Stimulated activated CD4-positive, alpha-beta T cell treated with anti-CD3 and anti-CD28 coated beads, Interleukin-4, amount 100 ng/mL, for 48 hours (primary cell): ENCODE measurements at places on chromosomes 12 and 14.

GRCh38 chr14:96598332-96598928, 96.2 kb downstream of the PAPOLA start:
- DNase-seq: no peak

DNA sequence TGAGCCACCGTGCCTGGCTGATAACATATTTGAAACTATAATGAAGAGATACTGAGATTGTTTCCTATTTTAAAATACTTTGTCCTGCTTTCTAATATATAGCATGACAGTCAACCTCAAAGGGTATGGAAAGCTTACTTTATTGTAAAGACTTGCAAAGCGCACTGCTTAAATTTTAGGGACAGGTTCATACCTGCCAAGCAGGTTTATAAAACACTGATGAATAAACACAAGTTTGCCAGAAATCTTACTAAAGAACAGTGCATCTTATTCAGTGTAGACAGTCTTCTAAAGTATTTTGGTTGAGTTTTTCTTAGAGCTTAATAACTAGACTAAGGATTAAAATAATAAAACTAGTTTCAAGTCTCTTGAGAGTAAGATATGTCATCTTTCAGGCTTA, 4.8 kb downstream of the C12orf71 start:
- DNase-seq: no peak

DNA sequence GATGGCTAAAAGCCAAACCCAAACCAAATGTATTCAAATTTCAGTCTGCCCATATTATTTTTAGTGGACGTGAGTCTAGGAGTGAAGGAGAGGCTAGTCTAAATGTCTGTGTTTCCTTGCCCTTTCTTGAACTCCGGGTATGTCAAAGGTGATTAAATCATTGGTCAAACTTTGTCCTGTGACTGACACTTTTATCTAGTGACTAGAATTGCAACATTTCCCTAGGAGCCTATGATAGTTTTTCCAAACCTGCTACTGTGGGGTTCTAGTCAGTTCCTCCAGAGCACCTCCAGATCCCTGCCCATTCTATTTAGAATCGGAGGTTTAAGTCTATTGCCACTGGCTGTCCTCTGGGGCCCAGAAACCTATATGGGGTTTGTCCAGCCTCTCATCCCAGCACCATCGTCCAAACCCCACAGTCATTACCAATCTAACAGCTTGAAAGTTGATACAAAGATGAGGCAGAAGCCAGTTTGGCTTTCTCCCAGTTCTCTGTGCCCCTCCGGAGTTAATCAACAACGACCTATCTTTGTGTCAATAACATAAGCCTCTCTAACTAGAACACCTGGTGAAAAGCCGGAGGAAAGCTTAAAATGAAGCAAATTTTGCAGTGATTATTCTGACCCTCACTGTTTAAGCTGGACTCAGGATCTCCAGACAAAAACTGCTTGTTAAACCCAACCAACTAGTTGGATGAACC, 306.7 kb downstream of the ZFP36L1 start:
- no peak for DNase-seq

GRCh38 chr12:60100852-60101251, 505.0 kb downstream of the SLC16A7 start:
- no peak for DNase-seq

DNA sequence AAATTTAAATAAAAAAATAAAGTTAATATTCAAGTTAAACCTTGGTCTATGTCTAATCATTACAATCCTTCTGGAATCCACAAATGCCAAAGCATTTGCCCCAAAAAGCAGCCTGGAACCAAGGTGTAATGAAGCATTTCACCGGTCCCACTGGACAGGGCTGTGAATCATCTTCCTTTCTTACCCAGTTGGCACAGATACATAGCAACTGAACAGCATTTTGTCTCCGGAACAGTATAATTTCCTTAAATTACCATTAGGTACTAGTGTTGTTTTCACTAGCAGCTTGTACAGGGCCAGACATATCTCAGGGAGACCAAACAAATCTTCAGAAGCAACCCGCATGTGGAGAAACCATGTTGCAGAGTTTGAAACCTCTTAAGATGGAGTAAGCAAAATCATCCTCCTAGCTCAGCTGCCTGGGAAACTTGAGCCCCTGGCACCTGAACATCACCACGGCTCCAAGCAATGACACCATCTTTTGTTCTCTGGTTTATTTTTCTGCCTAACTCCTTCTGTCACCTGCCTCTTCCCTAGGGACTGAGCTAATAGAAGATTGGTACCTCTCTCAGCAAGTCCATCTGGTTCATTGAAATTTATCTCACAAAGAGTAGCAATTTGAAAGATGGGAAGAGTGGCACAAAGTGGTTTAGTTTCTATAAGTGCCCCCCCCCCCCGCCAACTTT, 17.9 kb upstream of the MDM1 start:
- DNase-seq: no peak

- DNase-seq: no peak
Measured at GRCh38 chr12:104352106-104352713, 48.7 kb downstream of the EID3 start.

DNA sequence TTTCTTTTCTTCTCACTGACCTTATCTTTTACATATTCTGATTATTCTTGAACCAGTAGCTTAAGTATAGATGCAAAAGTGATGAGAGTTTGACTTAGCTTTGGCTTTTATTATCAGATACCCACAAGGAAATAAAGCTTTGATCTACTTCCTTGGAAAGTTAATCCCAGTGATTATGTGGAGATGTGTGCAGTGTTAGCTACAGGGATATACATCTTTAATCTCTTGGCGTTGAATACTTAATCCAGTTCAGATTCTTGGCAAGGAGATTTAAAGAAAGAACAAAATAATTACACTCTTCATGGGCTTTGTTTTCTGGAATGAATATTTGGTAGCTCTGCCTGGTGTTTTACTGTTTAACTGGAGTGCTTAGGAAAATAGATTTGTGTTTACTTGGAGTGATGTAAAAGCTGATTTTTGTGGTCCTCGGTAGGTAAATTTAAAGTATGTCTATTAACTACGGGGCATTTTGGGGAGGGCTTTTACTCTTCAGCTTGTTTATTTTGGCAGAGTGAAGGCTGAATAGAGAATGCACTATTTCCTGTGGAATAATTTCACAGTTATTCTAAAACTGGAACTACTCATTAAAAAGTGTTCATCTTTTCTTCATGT, 150.1 kb upstream of the LRIG3 start:
- no peak for DNase-seq

GRCh38 chr14:96661244-96661969, 135.8 kb upstream of the VRK1 start:
- DNase-seq: no peak

GRCh38 chr14:59160506-59160905, 28.0 kb upstream of the DAAM1 start:
- DNase-seq: no peak

DNA sequence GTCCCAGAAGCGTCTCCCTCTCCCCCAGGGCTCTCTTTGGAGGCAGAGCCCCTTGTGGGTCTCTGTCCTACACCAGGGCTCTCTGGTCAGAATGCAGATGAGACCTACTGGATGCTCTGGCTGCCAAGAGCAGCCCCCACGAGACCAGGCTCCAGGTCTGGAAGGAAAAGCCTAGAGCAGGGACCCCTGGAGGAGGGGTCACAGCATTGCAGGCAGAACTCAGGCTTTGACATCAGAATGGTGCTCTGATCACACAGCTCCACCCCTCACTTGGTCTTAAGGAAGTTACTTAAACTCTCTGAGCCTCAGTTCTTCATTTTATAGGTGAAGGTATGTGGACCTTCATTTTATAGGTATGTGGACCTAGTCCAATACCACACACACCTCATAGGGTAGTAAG, 83.1 kb downstream of the ARL6IP4 start:
- no peak for DNase-seq

- no peak for DNase-seq
Measured at GRCh38 chr12:67471810-67472209, 176.7 kb upstream of the DYRK2 start.

GRCh38 chr12:69616025-69616424, 5.3 kb upstream of the LRRC10 start:
- DNase-seq: no peak

DNA sequence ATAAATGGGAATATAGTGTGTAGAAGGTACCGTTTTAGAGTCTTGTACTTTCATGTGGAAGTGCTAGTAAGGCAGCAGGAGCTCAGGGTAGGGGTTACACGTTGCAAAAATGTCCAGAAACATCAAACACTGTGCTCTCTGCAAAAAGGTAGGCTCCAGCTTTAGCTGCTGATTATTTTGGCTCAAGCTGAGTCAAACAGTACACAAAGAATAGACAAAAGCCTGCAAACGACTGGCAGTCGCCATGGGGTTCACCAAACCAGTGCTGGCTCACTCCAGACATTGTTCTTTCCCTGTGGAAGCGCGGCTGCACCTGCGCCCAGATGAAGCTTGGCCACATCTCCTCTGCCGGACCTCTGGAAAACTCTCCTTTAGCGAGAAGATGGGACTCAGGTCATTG, 45.3 kb upstream of the NAA30 start:
- DNase-seq: no peak

- DNase-seq: no peak
Measured at GRCh38 chr14:102042699-102043098, 44.1 kb downstream of the HSP90AA1 start.

GRCh38 chr12:108107293-108107692, 21.8 kb upstream of the WSCD2 start:
- DNase-seq: no peak

DNA sequence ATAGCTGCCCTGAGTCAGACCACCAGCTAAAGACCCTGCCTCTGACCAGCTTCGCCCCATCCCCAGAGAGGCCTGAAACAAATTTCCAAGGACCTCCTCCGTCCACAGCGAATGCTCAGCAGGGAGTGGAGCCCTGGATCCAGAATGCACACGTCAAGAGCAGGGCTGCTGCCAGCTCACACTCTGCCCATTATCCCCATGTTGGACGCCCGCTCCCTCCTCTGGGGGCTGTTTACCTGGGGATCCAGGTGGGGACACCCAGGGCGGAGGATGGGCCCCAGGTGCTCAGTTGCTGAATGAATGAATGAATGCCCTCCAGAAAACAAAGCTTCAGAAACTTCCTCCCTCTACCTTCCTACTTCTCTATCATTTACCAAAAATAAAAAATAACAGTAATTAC, 18.1 kb downstream of the BCL11B start:
- no peak for DNase-seq

GRCh38 chr12:2618291-2618995, 176.3 kb upstream of the FKBP4 start:
- DNase-seq: no peak

DNA sequence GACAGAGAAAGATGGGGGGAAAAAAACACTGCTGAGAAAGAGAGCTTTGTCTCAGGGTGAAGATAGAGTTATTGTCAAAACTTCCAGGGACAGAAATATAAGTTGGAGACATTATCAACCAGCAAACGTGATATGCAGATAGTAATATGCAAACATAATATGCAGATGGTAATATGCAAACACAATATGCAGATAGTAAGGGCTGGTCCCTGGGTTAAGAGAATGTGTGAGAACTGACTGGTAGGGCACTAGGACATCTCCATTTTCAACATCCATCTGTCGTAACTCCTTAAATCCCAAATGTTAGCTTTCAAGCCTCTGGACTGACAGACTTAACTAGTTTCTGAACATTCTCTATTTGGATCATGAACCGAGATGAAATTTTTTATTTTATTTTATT, 32.2 kb downstream of the SNRPF start:
- DNase-seq: no peak

DNA sequence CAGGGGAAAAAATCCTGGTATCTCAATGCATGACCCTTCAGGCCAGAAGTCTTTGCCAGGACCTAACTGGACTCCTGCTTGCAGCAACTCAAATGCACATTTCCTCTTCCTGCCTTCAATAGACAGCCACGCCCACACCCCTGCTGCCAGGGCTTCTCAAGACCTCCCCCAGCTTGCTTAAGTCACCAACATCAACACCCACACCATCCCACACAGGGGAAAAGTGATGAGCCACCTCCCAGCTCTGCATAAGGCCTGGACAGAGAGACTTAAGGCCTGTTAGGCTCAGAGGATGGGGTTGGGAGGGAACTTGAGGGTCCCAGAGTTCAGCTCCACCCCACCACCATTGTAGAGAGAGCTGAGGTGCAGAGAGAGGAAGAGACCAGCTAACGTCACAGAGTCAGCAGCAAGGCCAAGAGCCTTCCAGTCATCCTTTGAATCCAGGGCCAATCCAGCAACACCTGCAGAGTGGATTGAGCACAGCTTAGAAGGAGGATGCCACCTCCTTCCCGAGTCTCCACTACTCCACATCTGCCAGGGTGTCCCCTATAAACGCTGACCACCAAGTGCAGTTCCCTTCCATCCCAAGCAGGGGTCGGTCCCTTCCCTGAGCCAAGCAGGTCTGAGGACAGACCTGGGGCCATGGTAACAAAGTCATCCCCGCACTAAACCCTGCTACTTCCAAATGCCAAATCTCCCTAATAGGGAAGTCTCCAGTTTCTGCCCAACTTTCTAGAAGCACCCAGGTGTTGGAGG, 50.0 kb downstream of the KDM2B start:
- peak; percentile 57 for DNase-seq

GRCh38 chr12:12282202-12282601, 15.4 kb upstream of the LRP6 start:
- no peak for DNase-seq

GRCh38 chr14:37021390-37021789, 151.0 kb downstream of the SLC25A21 start:
- no peak for DNase-seq

GRCh38 chr12:121376754-121377697, 22.9 kb upstream of the RNF34 start:
- no peak for DNase-seq

- no peak for DNase-seq
Measured at GRCh38 chr12:113582521-113583218, 111.0 kb upstream of the LHX5 start.

DNA sequence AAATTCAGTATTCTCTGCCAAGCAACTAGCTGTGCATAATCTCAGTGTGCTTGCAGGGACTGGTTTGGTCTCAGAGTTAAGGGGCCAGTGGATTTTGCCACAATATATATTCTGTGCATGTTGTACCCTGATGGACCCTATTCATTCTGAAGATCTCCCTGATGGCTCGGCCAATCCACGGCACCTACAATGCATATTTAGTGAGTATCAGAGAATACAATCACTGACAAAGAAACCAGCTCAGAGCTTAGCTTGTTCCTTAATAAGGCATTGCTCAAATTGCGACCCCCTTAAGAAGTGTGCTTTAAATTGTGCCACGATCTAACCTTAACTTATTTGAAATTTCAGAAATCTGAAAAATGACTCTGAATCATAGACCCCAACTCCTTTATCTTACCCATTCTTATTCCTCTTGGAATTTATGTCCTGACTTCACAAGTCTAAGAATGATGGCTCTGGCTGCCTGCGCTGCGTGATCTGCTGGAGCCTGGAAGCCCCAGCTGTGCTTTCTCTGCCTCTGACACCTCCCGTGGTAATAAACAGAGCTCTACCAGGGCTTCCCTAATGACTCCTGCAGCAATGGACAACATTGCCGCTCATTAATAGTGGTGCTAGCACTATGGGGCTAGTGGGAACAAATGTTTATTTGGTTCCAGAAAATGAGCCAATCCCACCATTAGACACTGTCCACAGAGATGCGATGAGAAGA, 9.0 kb upstream of the DCAF4 start:
- no peak for DNase-seq

- DNase-seq: no peak
Measured at GRCh38 chr14:29743531-29743930, 184.1 kb downstream of the PRKD1 start.
